Smooth muscle cell of bladder (primary cell): ENCODE measurements at places on chromosomes 5 and 9. TPM values are rescaled to one million over a fixed set of nuclear protein-coding genes. Genes with fewer than 3 reads are reported as not detected.

Gene HRCT1
- total RNA-seq, result 0.14 and 0.28 TPM in 2 replicates

Gene DMRT3
- not detected in 2 replicates for total RNA-seq

Gene NR2F1
- total RNA-seq, result 49.5 and 55.8 TPM in 2 replicates

Gene ISOC1
- 15.5 and 17.8 TPM in 2 replicates for total RNA-seq

Gene CACNA1B
- total RNA-seq, result under 0.01 and 0.09 TPM in 2 replicates

Gene PCDH12
- 0.14 and 0.37 TPM in 2 replicates for total RNA-seq

Gene CCNI2
- total RNA-seq, result not detected in 2 replicates

Gene RNF20
- total RNA-seq, result 28.0 and 35.5 TPM in 2 replicates

Gene ASPN
- total RNA-seq, result 1.1 and 2.0 TPM in 2 replicates

Gene DOCK2
- 2.0 and 4.4 TPM in 2 replicates for total RNA-seq

Gene RGS7BP
- under 0.01 TPM in 2 replicates for total RNA-seq

Gene CFAP77
- 0.14 TPM in 1 of 2 replicates, not detected in the other for total RNA-seq

Gene LRRC19
- total RNA-seq, result not detected in 2 replicates

Gene RANBP3L
- total RNA-seq, result 0.09 TPM in 1 of 2 replicates, not detected in the other

Gene KLHL3
- total RNA-seq, result 1.4 and 3.1 TPM in 2 replicates

Gene ST8SIA4
- total RNA-seq, result 0.28 and 0.37 TPM in 2 replicates

Gene CMYA5
- 1.3 and 3.0 TPM in 2 replicates for total RNA-seq

Gene CKMT2
- 4.1 and 17.4 TPM in 2 replicates for total RNA-seq

Gene PCDHGA11
- 6.4 and 8.5 TPM in 2 replicates for total RNA-seq

Gene PCDHB8
- total RNA-seq, result 0.09 and 0.43 TPM in 2 replicates

Gene AMACR
- 7.4 and 8.1 TPM in 2 replicates for total RNA-seq

Gene GPR150
- 0.28 TPM in 2 replicates for total RNA-seq

Gene SARDH
- 4.9 and 10.1 TPM in 2 replicates for total RNA-seq

Gene TAF11L10
- not detected in 2 replicates for total RNA-seq

Gene POU5F2
- 0.55 and 0.57 TPM in 2 replicates for total RNA-seq

Gene PPP3R2
- not detected in 2 replicates for total RNA-seq

Gene PCDHGA5
- 1.3 TPM in 2 replicates for total RNA-seq

Gene TRIM7
- total RNA-seq, result 1.2 and 2.8 TPM in 2 replicates

Gene PPIC
- total RNA-seq, result 59.9 and 100 TPM in 2 replicates

Gene WDR5
- total RNA-seq, result 12.5 and 15.6 TPM in 2 replicates

Gene RLN2
- not detected in 2 replicates for total RNA-seq

Gene ZNF879
- 3.6 and 3.8 TPM in 2 replicates for total RNA-seq

Gene TMEM252
- not detected in 2 replicates for total RNA-seq
